Kidney (tissue), 22 donors: ENCODE measurements at places on chromosomes 11 and 22. TPM values are rescaled to one million over a fixed set of nuclear protein-coding genes. Genes with fewer than 3 reads are reported as not detected.
A peak's percentile ranks its signal among the peaks of the same experiment; 100 is the strongest.

GRCh38 chr22:45696227-45696626 lies 24.6 kb downstream of the ATXN10 start:
- H3K36me3 ChIP-seq, result peaks cover 15% of the 10 kb centered on the region
- no peak overlapping the region for H3K27ac ChIP-seq
- H3K27me3 ChIP-seq, result no peaks in the 10 kb centered on the region
- DNase-seq, result no peak
- no peak overlapping the region for H3K4me3 ChIP-seq

- no peaks in the 10 kb centered on the region for H3K4me1 ChIP-seq
- no peaks in the 10 kb centered on the region for H3K27me3 ChIP-seq
- no peak for DNase-seq
- no peak overlapping the region for H3K4me3 ChIP-seq
Measured at GRCh38 chr11:22991196-22991595, 130.9 kb upstream of the CCDC179 start.

The SIRT3 gene
- 28.3 TPM for total RNA-seq

- no peaks in the 10 kb centered on the region for H3K36me3 ChIP-seq
- peak overlapping the region; percentile 16 for H3K27ac ChIP-seq
- no peaks in the 10 kb centered on the region for H3K4me1 ChIP-seq
- no peaks in the 10 kb centered on the region for H3K27me3 ChIP-seq
- H3K4me3 ChIP-seq, result no peak overlapping the region
Measured at GRCh38 chr11:102313238-102313940, 3.9 kb upstream of the BIRC3 start.

The GRK3 gene
- 11.5 TPM for total RNA-seq

GRCh38 chr22:28977481-28977971 lies 84.1 kb downstream of the C22orf31 start:
- H3K4me1 ChIP-seq, result peaks cover 8% of the 10 kb centered on the region
- no peaks in the 10 kb centered on the region for H3K27me3 ChIP-seq
- DNase-seq, result peak; percentile 56
- H3K27ac ChIP-seq, result peak overlapping the region; percentile 54
- peak overlapping the region; percentile 35 for H3K4me3 ChIP-seq

GRCh38 chr11:72369743-72370142 lies 64.6 kb downstream of the CLPB start:
- no peak overlapping the region for H3K27ac ChIP-seq
- no peaks in the 10 kb centered on the region for H3K36me3 ChIP-seq
- no peak overlapping the region for H3K4me3 ChIP-seq
- no peaks in the 10 kb centered on the region for H3K4me1 ChIP-seq

GRCh38 chr22:35653824-35654223 lies 5.6 kb downstream of the APOL6 start:
- H3K27ac ChIP-seq, result no peak overlapping the region
- no peaks in the 10 kb centered on the region for H3K27me3 ChIP-seq
- no peak overlapping the region for H3K4me3 ChIP-seq
- H3K36me3 ChIP-seq, result peaks cover 18% of the 10 kb centered on the region
- DNase-seq, result no peak

GRCh38 chr11:120811731-120812130 lies 212.2 kb upstream of the TBCEL start:
- H3K36me3 ChIP-seq, result no peaks in the 10 kb centered on the region
- DNase-seq, result no peak
- H3K4me1 ChIP-seq, result no peaks in the 10 kb centered on the region
- no peaks in the 10 kb centered on the region for H3K27me3 ChIP-seq

The OR8D4 gene
- not detected for total RNA-seq

- no peaks in the 10 kb centered on the region for H3K27me3 ChIP-seq
- no peaks in the 10 kb centered on the region for H3K36me3 ChIP-seq
- H3K27ac ChIP-seq, result no peak overlapping the region
- peaks cover 3% of the 10 kb centered on the region for H3K4me1 ChIP-seq
- no peak overlapping the region for H3K4me3 ChIP-seq
Measured at GRCh38 chr22:21563912-21564311, 3.6 kb upstream of the UBE2L3 start.

DNA sequence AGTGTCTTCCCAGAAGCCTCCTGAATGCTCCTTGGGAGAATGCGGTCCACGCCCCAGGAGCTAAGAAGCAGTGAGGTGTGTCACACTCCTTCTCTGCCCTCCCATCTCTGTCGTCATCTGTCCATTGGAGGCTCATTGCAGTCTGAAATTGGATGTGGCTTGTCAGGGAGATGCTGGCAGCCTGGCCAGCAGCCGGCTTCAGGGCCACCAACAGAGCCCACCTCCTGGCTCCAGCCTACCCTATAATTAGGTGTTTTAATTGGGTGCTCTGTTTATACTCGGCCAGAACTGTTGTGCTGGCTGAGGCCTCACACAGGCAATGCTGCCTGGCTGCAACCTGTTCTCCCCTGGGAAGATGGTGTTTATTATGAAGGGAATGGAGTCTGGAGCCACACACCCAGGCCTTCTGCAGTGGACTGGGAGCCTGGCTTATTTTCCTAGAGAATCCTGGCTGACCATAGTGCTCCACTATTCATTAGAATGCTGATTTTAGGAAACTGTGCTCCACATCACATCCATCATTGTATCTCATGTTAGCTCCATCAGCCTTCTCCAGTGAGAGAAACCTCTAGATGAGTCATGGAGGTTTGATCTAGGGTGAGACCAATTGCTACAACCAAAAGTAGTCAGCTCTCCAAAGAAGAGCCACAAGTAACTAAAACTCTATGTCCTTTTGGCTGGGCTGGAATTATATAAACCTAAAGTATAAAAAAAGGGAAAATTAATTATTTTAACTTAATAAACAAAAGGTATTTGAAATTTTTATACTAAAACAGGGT lies 86.8 kb upstream of the CRTAM start:
- H3K27me3 ChIP-seq, result no peaks in the 10 kb centered on the region
- H3K4me1 ChIP-seq, result peaks cover 2% of the 10 kb centered on the region
- no peak overlapping the region for H3K27ac ChIP-seq
- H3K36me3 ChIP-seq, result no peaks in the 10 kb centered on the region
- DNase-seq, result no peak

GRCh38 chr11:14445542-14446530 lies 53.8 kb downstream of the COPB1 start:
- no peak for DNase-seq
- H3K27me3 ChIP-seq, result no peaks in the 10 kb centered on the region
- no peaks in the 10 kb centered on the region for H3K4me1 ChIP-seq
- H3K27ac ChIP-seq, result no peak overlapping the region
- no peaks in the 10 kb centered on the region for H3K36me3 ChIP-seq
- H3K4me3 ChIP-seq, result no peak overlapping the region

- no peak overlapping the region for H3K27ac ChIP-seq
- no peaks in the 10 kb centered on the region for H3K27me3 ChIP-seq
- DNase-seq, result no peak
- H3K4me1 ChIP-seq, result no peaks in the 10 kb centered on the region
- no peak overlapping the region for H3K4me3 ChIP-seq
- no peaks in the 10 kb centered on the region for H3K36me3 ChIP-seq
Measured at GRCh38 chr22:30198152-30198825, 48.3 kb downstream of the LIF start.
